ENCODE measurements at places on chromosomes 3 and 15. TPM values are rescaled to one million over a fixed set of nuclear protein-coding genes. Genes with fewer than 3 reads are reported as not detected.

The VPS13C gene
- total RNA-seq: 42.0 TPM

GRCh38 chr3:49170744-49171118 lies 667 bp upstream of the KLHDC8B start:
- H3K36me3 ChIP-seq: no peaks in the 10 kb centered on the region
- H3K27ac ChIP-seq: peak overlapping the region; percentile 73
- no peak for DNase-seq
- peaks cover 27% of the 10 kb centered on the region for H3K4me1 ChIP-seq
- H3K4me3 ChIP-seq: no peak overlapping the region
- H3K27me3 ChIP-seq: no peaks in the 10 kb centered on the region

DNA sequence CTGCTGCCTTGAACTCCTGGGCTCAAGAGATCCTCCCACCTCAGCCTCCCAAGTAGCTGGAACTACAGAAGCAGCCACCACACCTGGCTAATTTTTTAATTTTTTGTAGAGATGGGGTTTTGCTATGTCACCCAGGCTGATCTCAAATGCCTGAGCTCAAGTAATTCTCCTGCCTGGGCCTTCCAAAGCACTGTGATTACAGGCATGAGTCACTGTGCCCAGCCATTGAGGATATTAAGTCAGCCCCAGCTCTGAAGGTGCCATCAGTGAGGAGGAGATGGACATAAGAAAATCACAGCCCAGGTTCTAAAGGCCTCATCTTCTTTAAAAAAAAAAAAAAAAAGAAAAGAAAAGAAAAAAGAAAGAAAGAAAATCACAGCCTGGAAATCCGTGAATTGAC lies 26.6 kb upstream of the PSTPIP1 start:
- H3K4me3 ChIP-seq: no peak overlapping the region
- no peaks in the 10 kb centered on the region for H3K27me3 ChIP-seq
- no peak overlapping the region for H3K27ac ChIP-seq
- H3K4me1 ChIP-seq: no peaks in the 10 kb centered on the region
- DNase-seq: no peak

GRCh38 chr3:44228900-44229299 lies 12.8 kb upstream of the TOPAZ1 start:
- no peak overlapping the region for H3K4me3 ChIP-seq
- no peak for DNase-seq
- H3K27me3 ChIP-seq: no peaks in the 10 kb centered on the region
- no peaks in the 10 kb centered on the region for H3K4me1 ChIP-seq

The PAQR5 gene
- total RNA-seq: 0.19 TPM

DNA sequence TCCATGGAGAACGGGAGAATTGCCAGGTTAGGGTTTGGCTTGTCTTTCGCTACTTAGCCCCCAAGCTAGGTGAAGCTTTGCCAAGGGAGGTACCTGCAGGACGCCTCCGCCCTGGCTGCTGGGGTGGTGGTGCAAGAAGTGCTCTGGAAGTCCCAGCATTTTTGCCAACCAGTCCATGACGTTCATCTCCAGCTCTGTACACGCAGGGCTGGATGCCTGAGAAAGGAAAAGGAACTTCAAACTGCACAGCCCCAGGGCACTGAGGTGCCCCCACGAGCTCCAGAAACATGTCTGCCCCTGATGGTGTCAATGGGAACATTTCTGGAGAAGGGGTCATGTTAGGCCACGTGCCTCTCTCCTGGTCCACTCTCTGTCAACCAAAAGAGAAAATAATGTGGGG lies 8.2 kb downstream of the HDC start:
- no peak overlapping the region for H3K27ac ChIP-seq
- no peak overlapping the region for H3K4me3 ChIP-seq
- peak; percentile 20 for DNase-seq
- no peaks in the 10 kb centered on the region for H3K4me1 ChIP-seq
- no peaks in the 10 kb centered on the region for H3K27me3 ChIP-seq

GRCh38 chr3:142523921-142524566 lies 54.5 kb downstream of the ATR start:
- H3K36me3 ChIP-seq: peaks cover 13% of the 10 kb centered on the region
- no peak overlapping the region for H3K4me3 ChIP-seq
- H3K27me3 ChIP-seq: no peaks in the 10 kb centered on the region
- H3K27ac ChIP-seq: no peak overlapping the region

The WDR93 gene
- total RNA-seq: 0.08 TPM

The CCDC39 gene
- total RNA-seq: not detected

DNA sequence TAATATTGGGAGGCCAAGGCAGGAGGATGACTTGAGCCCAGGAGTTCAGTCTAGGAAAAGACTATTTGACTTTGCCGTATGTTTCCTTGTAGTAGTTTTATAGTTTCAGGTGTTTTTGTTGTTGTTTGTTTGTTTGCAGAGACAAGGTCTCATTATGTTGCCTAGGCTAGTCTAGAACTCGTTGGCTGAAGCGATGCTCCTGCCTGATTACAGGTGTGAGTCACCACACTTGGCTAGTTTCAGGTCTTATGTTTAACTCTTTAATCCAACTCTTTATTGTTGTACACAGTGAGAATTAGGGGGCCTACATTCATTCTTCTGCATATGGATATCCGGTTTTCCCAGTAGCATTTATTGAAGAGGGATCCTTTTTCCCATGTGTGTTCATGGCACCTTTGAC lies 32.0 kb downstream of the FAIM start:
- DNase-seq: no peak
- no peaks in the 10 kb centered on the region for H3K27me3 ChIP-seq
- no peaks in the 10 kb centered on the region for H3K4me1 ChIP-seq
- H3K36me3 ChIP-seq: no peaks in the 10 kb centered on the region

- no peak for DNase-seq
- H3K27me3 ChIP-seq: no peaks in the 10 kb centered on the region
- H3K36me3 ChIP-seq: no peaks in the 10 kb centered on the region
- peaks cover 20% of the 10 kb centered on the region for H3K4me1 ChIP-seq
Measured at GRCh38 chr3:45606991-45607712, 12.6 kb downstream of the LIMD1 start.

DNA sequence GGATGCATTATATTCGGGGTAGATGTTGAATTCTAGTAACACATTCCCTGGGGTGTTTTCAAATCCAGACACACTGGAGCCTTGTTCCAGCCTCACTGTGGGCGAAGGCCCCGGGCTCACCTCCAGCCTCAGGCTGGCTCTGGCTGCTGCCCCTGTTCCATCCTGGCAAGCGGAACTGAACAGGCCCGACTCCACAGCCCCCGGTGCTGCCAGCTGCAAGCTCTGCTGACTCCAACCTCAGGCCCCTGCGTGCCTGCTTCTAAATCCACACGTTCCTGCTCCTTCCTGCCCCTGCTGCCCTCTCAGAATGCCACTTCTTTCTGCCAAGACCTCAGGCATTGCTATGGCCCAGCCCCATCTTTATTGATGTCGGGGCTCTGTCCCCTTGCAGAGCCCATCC lies 90.6 kb downstream of the LIPC start:
- H3K36me3 ChIP-seq: no peaks in the 10 kb centered on the region
- H3K4me1 ChIP-seq: peaks cover 18% of the 10 kb centered on the region
- no peaks in the 10 kb centered on the region for H3K27me3 ChIP-seq
- DNase-seq: no peak
- H3K4me3 ChIP-seq: no peak overlapping the region
- no peak overlapping the region for H3K27ac ChIP-seq

Measured in liver (tissue), 10 donors.